ENCODE measurements at places on chromosomes 1 and 21.

- DNase-seq: no peak
These were observed 9.7 kb downstream of the HSD3B1 start for GRCh38 chr1:119516680-119517079.

GRCh38 chr1:215321802-215322201, 239.3 kb downstream of the KCNK2 start:
- DNase-seq: no peak

DNA sequence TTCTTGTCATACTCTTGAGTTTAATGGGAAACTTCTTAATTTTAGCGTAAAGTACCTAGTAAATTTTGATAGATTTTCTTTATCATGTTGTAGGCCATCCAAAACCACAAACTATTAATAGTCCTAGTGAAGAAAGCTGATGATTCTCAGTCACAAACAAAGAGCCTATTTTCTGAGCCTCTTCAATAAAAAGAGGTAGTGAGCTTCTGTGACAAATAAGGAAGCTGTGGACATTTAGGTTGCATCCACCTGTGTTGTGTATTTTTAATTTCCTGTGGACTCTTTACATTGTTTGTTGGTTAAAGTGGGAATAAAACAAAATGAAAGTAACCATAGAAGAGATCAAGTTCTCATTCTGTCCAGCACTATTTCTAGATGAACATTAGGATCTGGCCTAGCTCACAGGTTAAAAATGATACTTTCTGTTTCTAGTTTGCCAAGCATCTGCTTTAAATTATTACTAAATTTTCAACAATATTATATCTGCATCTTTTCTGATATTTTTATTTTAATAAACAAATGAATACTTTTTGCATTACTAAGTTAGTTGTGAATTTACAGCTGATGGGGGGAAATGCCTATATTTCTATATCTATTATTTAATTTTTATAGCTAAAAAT, 702.2 kb upstream of the ADGRL4 start:
- no peak for DNase-seq

DNA sequence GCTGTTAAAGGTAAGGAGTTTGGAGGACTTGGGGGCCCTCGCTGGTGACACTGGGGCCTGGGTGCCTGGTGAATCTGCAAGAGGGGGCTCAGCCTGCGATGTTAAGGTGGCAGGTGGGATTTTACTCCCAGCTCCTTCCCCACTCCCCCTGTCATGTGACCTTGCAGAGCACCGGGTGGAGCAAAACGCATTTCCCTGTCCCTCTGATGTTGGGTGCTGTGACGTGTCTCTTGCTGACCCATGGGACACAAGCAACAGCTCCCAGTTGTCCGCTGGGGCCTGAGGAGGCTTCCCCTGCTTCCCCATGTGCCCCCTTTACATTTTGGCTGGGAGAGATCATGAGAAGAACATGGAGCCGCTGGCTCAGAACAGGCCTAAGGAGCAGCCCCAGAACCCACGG, 319.0 kb downstream of the MATN1 start:
- DNase-seq: no peak

Data from CD8-positive, alpha-beta T cell (primary cell).